ENCODE measurements at places on chromosomes 1 and 21.

DNA sequence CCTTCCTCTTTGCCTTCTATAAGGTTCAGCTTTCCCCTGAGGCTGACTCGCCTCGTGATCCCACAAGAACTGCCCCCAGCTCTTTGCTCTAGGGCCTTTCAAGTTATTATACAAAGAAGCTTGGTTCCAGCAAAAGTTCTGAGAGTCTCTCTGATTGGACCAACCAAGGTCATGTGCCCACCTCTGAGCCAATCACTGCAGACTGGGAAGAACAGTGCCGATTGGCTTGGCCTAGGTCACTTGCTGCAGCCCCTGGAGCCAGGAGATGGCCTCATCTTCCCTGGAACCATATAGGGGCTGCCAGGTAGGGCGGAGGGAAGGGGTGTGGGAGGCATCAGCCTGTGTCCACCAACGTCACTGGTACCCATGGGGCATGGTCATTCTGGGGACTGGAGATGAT is 22.8 kb downstream of the TAS1R2 start:
- no peaks in the 10 kb centered on the region for H3K36me3 ChIP-seq
- no peaks in the 10 kb centered on the region for H3K27me3 ChIP-seq
- DNase-seq = peak; percentile 35

GRCh38 chr1:60129911-60130310 is 56.3 kb upstream of the C1orf87 start:
- H3K4me3 ChIP-seq = no peak overlapping the region
- H3K4me1 ChIP-seq = no peaks in the 10 kb centered on the region
- DNase-seq = peak; percentile 44

DNA sequence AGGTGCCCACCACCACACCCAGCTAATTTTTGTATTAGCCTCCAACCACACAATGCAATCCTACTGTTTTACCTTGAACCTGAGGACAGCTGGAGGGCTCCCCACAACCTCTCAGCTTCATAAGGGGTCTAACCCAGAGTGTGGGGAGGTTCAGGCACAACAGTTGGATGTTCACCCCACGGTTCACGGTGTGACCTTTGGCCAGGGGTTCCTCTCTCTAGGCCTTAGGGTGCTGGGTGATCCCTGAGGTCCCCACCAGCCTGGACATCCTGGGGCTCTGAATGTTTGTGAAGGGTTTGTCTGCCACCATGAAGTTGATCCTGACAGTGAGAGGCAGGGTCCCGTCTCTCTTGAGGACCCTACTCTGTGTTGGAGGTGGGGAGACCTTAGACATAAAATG is 3.9 kb downstream of the ACOT11 start:
- DNase-seq = no peak
- H3K4me3 ChIP-seq = no peak overlapping the region
- H3K4me1 ChIP-seq = no peaks in the 10 kb centered on the region
- no peaks in the 10 kb centered on the region for H3K27me3 ChIP-seq
- no peak overlapping the region for H3K27ac ChIP-seq

DNA sequence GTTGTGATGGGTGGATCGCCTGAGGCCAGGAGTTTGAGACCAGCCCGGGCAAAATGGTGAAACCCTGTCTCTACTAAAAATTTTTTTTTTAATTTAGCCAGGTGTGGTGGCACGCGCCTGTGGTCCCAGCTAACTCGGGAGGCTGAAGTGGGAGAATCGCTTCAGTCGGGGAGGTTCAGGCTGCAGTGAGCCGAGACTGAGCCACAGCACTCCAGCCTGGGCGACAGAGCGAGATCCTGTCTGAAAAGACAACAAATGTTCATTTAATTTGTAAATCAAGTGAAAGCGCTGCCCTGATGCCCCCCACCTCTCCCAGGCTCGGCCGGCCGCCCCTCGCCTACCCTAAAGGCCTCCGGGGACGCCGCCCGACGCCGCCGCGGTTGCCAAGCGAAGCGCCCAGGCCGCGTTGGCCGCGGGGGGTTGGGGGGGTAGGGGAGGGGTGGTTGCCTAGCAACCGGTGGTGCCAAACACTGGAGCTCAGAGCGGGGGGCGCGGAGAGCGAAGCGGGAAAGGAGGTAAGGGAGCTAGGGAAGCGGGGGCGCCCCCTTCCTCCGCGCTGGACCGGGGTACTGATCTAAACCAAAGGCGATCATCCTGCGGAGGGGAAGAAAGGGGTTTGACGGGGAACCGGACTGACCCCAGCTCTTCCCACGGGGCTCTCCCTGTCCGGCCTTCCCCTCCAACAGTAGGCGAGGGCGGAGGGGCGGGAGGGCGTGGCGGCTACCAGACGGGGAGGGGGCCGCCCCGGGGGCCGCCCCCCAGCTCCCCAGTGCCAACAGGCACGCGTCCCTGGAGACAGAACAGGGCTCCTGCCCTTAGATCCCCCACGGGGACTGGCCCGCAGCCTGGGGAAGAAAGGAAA is at the start of gene TEKT2:
TSS of gene TEKT2 (plus strand) at position 460 of the 862 bp plus-strand sequence. CDS start 828 bp downstream, outside the sequence.
- DNase-seq = peak; percentile 88
- H3K4me3 ChIP-seq = peak within 1 kb of the TSS; percentile 54
- peaks cover 5% of the 10 kb centered on the region for H3K4me1 ChIP-seq
- no peaks in the 10 kb centered on the region for H3K27me3 ChIP-seq
- no peak within 1 kb of the TSS for H3K27ac ChIP-seq
- H3K36me3 ChIP-seq = no peaks in the 10 kb centered on the region

- no peaks in the 10 kb centered on the region for H3K27me3 ChIP-seq
- no peak overlapping the region for H3K27ac ChIP-seq
- DNase-seq = no peak
- no peaks in the 10 kb centered on the region for H3K4me1 ChIP-seq
- H3K36me3 ChIP-seq = no peaks in the 10 kb centered on the region
- no peak overlapping the region for H3K4me3 ChIP-seq
These were observed 55.0 kb downstream of the SLX9 start for GRCh38 chr21:44994695-44995342.

DNA sequence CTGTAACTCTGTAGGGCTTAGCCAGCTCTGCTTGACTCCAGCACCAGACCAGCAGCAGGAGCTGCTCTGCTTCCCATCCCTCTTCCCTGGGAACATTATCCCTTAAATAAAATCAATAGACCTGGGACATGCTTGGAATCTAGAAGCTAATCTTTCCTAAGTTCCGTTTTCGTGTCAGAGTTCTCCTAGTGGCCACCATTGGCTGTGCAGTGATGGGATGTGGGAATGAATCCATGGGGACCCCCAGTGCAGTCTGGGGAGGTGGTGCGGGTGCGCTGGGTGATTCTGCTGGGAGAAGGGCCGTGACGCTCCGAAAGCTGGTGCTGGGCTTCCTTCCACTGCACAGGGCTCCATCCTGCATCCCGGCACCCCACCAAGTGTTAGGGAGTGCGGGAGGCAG is 202.7 kb downstream of the CAMTA1 start:
- no peaks in the 10 kb centered on the region for H3K27me3 ChIP-seq
- DNase-seq = no peak
- no peak overlapping the region for H3K27ac ChIP-seq

DNA sequence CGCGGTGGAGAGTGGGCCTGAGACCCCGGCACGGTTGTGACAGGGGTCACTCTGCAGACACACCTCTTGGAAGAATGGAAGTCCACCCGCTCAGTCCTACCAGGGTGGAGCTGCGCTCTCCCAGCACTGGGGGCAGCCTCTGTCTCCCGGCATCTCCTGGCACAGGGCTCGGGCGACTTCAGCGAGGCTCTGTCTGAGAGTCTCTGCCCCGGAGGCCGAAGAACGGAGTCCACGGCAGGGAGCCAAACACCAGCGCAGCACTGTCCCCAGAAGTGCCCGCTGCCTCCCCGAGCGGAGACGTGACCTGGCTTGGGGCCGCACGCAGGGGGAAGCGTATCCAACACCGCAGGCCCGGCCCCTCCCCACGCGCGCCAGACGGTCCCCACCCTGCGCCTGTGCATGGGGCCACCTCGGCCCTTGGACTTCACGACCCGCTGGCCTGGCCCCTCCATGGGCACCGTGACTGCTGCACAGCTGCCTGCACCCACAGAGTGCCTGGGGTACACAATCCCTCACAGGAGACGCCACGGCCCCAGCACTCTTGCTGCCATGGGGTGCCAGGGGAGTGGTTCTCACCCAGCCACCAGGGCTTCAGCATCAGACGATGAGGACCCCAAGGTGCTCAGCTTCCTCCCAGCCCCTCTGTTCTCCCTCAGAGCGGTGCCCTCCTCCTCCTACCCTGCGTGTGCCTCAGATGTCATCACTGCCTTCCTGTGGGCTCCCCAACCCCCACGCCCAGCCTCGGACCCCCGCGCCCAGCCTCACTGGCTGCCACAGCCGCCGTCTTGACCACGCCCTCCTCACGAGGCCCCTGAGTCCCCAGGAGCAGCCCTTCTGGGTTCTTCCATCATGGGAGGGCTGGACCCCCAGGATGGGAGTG is 14.9 kb upstream of the RNF223 start:
- H3K36me3 ChIP-seq = no peaks in the 10 kb centered on the region
- H3K4me3 ChIP-seq = no peak overlapping the region
- no peaks in the 10 kb centered on the region for H3K27me3 ChIP-seq
- no peak overlapping the region for H3K27ac ChIP-seq
- H3K4me1 ChIP-seq = no peaks in the 10 kb centered on the region

DNA sequence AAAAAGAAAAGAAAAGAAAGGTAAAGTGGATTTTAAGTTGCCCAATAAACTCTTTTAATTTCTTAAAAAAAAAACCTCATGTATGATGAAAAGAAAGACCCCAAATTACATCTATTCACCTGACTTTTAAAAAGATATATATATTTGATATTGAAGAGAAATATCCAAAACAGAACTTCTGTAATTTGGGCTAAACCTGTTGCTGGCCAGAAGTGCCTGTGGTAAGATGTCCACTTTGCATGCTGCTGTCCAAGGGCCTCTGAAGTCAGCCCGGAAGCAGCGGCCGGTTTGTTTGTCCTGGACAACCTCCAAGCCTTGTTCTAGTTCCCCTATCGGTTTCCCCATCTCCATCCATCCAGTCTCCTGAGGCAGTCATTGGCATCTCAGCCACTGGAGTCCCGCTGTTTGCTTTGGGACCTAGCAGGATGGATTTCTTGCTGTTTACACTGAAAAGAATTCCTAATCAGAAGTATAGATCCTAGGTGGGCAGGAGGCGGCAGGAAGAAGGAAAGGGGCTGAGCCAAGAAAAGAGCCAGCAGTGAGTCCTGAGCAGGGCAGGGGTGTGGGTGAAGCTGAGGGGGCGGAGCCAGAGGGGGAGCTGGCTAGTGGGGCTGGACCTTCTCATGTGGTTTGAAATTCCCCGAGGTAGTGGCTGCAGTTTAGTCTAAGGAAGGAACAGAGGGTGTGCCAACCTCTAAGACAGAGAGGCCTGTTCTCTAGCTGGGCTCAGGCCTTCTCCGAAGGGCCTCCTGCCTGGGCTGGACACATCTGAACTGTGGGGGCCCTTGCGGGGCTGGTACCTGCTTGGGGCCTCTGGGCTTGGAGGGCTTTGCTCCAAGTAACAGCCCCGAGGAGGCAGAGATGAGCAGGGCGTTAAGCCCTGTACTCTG is 3.3 kb downstream of the NCMAP start:
- H3K4me1 ChIP-seq = no peaks in the 10 kb centered on the region
- no peak for DNase-seq
- H3K27me3 ChIP-seq = peaks cover 2% of the 10 kb centered on the region
- H3K4me3 ChIP-seq = no peak overlapping the region
- no peak overlapping the region for H3K27ac ChIP-seq

DNA sequence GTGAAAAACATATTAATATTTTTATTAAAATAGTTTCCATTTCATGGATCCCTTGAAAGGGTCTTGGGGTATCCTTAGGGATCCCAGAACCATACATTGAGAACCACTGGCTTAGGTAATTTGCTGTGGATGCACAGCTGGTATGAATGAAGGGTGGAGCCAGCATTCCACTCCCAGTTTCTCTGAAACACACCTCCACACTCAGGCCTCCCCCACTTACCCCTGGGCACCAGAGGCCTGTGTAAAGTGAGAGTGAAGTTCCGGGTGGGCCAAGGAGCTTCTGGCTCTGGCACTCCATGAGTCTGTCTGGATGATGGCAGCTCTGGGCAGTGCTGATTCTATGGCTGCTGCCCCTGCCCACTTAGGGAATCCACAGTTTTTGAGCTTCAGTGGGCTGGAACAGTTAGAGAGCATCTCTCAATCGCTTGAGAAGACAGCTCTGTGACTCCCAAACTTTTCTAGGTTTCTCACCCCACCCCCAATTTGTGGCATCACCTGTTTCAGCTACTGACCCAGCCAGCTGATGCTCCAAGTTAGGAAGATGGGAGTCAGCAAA is 57.8 kb upstream of the CD1D start:
- H3K36me3 ChIP-seq = no peaks in the 10 kb centered on the region
- H3K4me1 ChIP-seq = peaks cover 5% of the 10 kb centered on the region
- DNase-seq = no peak
- H3K4me3 ChIP-seq = no peak overlapping the region
- H3K27ac ChIP-seq = no peak overlapping the region

GRCh38 chr1:163035446-163036249 is 33.5 kb upstream of the RGS4 start:
- no peaks in the 10 kb centered on the region for H3K36me3 ChIP-seq
- no peak overlapping the region for H3K27ac ChIP-seq
- H3K4me1 ChIP-seq = no peaks in the 10 kb centered on the region
- DNase-seq = peak; percentile 29
- no peaks in the 10 kb centered on the region for H3K27me3 ChIP-seq

DNA sequence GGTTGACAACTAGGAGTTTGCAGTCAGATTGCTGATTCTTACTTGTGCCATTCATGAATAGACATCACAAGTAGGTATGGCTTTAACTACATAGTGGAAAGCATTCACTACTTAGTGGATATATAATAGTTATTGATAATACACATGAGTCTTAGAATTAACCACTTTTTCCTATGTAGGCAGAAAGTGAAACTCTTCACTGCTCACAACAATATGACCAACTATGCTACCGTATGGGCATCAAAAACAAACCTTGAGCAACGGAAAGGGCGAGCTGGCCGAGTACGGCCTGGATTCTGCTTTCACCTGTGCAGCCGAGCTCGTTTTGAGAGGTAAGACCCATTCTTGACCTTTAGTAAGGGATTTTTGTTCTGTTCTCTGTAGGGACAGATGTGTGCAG is 38.7 kb downstream of the DHX9 start:
- no peaks in the 10 kb centered on the region for H3K4me1 ChIP-seq
- no peak overlapping the region for H3K4me3 ChIP-seq
- H3K36me3 ChIP-seq = peaks cover 31% of the 10 kb centered on the region
- no peak overlapping the region for H3K27ac ChIP-seq

- no peaks in the 10 kb centered on the region for H3K36me3 ChIP-seq
- no peaks in the 10 kb centered on the region for H3K4me1 ChIP-seq
- H3K4me3 ChIP-seq = no peak overlapping the region
These were observed 30.5 kb downstream of the MROH7 start for GRCh38 chr1:54671985-54672608.

- DNase-seq = no peak
- H3K4me3 ChIP-seq = no peak overlapping the region
- no peak overlapping the region for H3K27ac ChIP-seq
- H3K4me1 ChIP-seq = peaks cover 7% of the 10 kb centered on the region
- no peaks in the 10 kb centered on the region for H3K27me3 ChIP-seq
These were observed 42.0 kb upstream of the FOXO6 start for GRCh38 chr1:41319106-41319755.

Measured in mesendoderm (in vitro differentiated cells).